Right renal cortex interstitium (tissue), 3 donors: ENCODE measurements at places on chromosomes 2 and 18.

- no peak for DNase-seq
Measured at GRCh38 chr2:71680925-71681324, 227.6 kb downstream of the DYSF start.

- no peak for DNase-seq
Measured at GRCh38 chr2:205755923-205756322, 73.6 kb downstream of the NRP2 start.

GRCh38 chr2:88885275-88885674, 193.8 kb downstream of the RPIA start:
- no peak for DNase-seq

- DNase-seq: no peak
Measured at GRCh38 chr2:235850771-235851551, 317.2 kb downstream of the GBX2 start.

DNA sequence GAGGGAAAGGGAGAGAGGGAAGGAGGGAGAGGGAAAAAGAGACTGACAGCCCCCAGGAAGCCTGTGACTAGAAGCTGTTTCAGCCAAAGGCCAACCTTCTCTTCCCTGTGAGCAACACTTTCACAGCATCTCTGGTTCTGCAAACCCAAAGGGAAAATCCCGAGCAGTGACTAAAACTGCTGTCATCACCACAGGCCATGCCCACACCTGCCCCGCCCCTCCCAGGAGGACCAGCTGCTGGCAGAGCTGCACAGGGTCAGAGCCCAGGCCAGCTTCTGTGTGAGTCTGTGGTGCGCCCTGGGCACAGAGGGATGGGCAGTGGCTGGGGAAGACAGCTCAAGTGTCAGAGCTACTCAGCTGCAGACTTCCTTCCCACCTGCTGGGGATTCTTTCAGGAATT, 64.9 kb upstream of the OTOS start:
- DNase-seq: no peak

- DNase-seq: no peak
Measured at GRCh38 chr2:132442278-132442677, 25.7 kb downstream of the GPR39 start.

DNA sequence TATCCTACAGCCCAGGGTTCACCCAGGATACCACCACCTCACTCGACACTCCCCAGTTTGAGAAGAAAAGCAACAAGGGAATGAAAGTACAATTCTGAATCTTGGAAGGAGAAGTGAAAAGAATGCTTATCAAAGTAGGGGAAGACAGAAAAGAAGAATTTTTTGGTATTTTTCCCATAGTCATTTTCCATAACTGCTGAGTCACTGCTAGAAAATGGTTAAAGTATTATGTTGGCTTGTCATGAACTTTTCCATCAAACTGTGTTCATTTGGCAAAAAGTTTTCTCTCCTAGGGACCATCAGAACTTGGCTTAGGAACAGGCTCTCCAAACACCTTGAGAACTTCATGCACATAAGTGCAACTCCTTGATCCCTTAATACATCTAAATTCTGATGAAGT, 192.0 kb downstream of the BCL11A start:
- no peak for DNase-seq
